ENCODE measurements at places on chromosomes 2 and 18. TPM values are rescaled to one million over a fixed set of nuclear protein-coding genes. Genes with fewer than 3 reads are reported as not detected.

GRCh38 chr2:85531589-85531988 lies 7.4 kb upstream of the MAT2A start:
- DNase-seq = no peak

DNA sequence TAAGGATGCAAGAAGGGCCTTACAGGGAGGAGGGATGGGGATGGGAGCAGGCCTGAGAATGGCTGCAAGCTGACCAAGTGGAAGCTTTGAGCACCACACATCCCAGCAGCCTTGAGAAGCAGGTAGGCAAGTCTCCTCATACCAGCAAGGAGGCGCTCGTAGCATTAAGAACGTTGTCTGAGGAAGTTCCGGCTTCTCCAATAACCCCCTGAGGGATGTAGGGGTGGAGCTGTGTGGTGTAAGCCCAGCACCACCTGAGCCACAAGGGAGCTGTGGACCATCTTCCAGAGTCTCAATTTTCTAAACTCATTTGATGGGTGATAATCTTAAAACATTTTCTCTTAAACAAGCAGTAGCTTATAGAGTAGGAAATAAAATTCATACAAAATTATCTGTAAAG lies 50.6 kb downstream of the ST3GAL5 start:
- no peak for DNase-seq

DNA sequence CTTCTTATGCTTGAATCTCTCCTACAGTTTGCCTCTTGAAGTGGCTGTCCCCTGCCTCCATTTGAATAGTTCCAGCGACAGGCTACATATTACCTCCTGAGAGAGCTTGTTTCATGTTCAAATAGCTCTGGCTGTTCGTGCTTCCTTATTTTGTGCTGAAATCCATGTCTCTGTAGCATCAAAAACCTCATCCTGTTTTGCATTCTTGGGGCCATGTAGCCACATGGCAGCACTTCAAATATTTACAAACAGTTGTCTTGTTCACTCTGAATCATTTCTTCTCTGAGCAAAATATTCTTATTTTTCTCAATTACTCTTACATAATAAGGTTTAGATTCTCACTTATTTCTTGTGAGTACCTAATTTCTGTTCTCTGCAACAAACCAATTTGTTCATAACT lies 1243.1 kb upstream of the NXPH2 start:
- no peak for DNase-seq

GRCh38 chr2:145404690-145405089 lies 884.8 kb upstream of the ZEB2 start:
- DNase-seq = no peak

DNA sequence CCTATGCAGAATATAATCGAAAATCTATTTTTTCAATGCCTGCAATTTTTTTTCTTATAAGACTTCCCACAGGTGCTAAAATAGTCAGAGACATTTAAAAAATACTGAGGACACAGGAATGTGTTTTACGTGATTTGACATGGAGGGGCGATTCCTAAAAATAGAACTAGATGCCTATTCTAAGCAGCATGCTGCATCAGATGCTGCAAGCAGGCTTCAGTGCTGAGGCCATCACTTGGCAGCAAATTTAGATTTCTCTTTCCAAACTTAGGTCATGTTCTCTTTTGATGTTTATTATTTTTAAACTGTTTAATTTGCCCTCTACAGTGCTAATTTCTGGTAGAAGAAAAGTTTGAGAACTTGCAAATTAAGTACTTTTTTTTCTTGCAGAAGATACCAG lies 43.7 kb upstream of the NCK2 start:
- no peak for DNase-seq

DNA sequence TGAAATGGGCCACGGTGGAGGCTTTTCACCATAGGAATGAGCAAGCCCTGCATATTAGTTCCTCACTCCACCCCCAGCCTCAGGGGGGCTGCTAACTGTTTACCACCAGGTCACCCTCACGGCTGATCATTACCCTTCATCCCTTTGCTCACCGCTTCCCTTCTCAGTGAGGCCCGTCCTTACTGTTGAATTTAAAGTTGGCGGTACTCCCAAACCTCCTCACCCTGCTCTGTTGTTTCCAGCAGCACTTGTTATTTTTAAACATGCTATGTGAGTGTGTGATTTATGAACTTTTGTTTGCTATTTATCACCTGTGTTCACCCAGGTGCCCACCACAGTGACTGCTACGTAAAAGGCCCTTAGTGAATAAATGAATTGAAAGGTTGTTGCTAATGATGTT lies 243.6 kb downstream of the ZNF407 start:
- DNase-seq = no peak

DNA sequence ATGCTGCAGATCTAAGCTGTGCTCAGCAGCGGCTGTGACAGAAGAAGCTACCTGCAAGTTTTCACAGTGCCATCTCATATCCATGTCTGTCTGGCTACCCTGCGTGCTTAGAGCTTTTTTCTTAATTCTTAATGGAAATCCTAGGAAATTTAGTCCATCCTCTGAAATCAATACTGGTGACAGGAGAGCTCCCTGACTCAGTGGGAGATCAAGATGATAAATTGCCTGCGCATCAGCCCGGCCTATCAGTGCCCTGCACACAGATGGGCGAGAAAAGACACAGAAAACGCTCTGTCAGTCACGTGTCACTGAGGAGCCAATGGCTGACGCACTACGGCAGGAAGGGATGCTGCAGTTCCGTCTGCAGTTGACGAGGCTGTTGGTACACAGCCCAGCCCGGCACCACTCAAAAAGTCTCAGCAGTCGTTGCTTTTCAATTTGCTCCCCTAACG lies 819.6 kb upstream of the FSHR start:
- DNase-seq = peak; percentile 47

DNA sequence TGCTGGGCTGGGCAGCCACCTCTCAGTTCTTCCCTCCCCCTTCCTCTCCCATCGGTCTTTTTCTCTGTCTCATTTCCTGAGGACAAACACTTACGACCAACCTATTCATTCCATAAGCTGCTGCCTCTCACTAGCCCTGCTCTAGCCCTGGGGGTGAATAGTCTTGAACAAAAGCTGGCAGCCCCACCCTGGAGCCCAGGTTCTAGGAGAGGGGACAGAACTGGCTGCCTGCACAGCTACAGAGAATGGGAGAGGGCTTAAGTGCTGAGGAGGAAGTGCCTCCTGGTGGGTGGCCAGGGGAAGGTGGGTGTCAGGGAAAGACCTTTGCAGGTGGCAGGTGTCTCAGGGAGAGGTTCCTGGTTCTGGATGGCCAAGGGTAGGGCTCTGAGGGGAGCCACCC lies 22.8 kb downstream of the ANO7 start:
- no peak for DNase-seq

- DNase-seq = no peak
Observed at GRCh38 chr18:45666520-45666919, 51.2 kb downstream of the SLC14A2 start.

DNA sequence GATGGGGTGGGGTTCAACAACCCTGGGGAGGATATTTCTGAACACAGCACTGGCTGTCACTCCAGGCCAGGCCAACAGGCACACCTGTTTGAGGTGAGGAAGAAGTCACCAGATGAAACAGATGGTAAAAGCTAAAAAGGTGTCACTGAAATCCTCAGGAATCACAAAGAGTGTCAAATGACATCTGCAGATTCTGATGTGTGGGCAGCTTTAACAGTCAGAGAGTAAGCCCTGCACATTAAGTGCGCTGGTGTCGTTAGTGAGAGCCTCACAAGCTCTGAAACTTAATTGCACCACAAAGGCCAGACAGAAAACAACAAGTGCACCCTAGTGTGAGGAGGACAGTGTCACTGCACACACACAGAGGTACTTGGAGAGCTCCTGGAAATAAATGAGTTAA lies 13.6 kb downstream of the FLACC1 start:
- DNase-seq = no peak

- no peak for DNase-seq
Observed at GRCh38 chr18:41096504-41096903, 858.5 kb upstream of the PIK3C3 start.

- DNase-seq = no peak
Observed at GRCh38 chr2:119837759-119838158, 78.0 kb downstream of the PTPN4 start.

DNA sequence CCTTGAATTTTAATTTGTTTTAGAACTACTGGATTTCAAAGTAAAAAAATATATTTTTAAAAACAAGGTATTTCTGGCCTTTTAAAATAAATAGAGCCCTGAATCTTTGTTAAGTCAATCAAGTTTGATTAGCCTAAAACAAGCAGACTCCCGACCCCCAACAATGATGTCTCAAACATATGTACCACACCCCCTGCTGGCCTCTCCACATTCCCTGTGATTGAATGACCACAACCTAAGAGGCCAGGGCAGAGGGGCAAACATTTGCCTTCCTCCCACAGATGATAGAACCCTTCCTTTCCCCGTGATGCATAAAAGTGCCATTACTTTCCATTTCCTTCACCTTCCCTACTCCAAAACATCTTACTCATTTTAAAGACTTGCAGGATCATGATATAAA lies 130.9 kb downstream of the STK39 start:
- no peak for DNase-seq

GRCh38 chr2:182509216-182509615 lies 82.4 kb upstream of the PDE1A start:
- DNase-seq = no peak

DNA sequence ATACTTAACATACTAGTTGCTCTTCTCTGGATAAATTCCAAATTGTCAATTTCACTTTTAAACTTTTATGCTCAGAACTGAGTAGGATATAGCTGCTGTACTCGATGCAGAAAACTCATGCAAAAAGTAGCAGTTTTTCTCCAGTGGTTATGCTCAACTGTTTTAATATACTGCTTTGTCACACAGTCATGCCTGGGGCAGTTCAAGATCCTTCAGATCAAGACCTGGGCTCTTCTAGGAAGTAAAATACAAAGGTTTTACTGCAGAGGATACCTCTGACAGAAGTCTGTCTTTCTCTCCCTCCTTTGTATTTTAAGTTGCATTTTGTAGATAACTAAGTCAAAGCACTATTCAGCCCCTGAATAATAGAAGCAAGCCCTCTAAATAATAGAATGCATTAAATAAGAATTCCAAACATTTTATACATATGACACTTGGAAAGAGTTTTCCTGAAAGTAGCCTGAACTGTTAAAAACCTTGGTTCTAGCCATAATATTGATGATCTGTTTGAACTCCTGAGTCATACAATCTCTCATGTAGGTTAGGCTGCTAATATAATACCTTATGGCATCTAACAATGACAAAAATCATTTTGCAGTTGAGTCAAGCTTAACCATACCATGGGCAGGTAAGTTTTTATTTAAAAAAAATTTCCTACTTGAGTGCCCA lies 183.3 kb upstream of the TRIB2 start:
- no peak for DNase-seq

DNA sequence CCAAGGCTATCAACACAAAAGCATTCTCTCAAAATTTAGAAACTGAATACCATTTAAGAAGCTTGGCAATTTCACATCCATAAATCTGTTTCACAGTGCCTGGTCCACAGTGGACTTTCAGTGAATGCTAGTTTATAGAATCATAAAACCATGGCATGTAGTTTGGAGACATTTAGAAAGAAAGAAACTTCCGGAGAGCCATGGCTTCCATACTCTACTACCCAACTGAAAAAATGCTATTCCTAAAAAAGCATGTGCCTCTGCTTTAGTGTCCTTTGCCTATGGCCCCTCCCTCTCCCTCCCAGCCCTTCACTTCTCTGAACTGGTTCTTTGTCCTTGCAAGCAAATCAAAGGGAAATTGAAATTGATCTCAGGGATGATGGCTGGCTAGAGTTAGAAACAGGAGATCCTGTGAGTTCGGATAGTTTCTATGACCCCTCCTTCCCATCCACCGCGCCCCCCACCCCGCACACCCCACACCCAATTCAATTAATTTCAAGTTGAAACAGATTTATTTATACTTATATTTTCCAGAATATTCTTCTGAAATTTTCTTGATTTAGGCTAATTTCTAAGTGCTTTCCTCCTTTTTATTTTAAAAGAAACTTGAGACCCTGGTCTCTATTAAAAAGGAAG lies 248.3 kb downstream of the TRIB2 start:
- no peak for DNase-seq

GRCh38 chr2:19332503-19332902 lies 25.9 kb downstream of the OSR1 start:
- no peak for DNase-seq

- peak; percentile 69 for DNase-seq
Observed at GRCh38 chr2:27735263-27735904, 36.1 kb upstream of the MRPL33 start.

DNA sequence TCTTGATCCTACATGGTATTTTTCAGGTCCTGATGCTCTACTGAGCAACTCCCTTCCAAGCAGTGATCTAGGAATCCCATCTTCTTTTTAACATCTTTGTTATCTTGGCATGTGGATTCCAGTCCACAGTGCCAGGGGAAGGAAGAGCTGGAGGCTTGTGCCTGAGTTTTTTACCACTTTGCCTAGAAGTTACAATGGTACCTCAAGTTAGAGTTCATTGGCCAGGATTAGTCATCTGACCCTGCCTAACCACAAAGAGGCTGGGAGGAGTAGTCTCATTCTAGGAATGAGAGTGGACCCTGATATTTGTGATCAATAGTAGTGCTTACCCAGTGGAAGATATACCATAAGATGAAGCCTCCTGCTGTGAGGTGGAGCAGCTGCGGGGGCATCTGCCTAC lies 109.3 kb downstream of the ADCYAP1 start:
- DNase-seq = no peak

- DNase-seq = no peak
Observed at GRCh38 chr2:1569879-1570450, 156.7 kb downstream of the TPO start.

- no peak for DNase-seq
Observed at GRCh38 chr2:113220970-113221708, 47.4 kb downstream of the PSD4 start.

The SLC16A14 gene
- 0.65 TPM for total RNA-seq

The REG3A gene
- total RNA-seq = not detected

The IL18RAP gene
- 16.8 TPM for total RNA-seq

The KRCC1 gene
- 21.6 TPM for total RNA-seq

The STK17B gene
- total RNA-seq = 476 TPM

The ACADL gene
- not detected for total RNA-seq
